Aorta (tissue), 5 donors: ENCODE measurements at places on chromosomes 5 and 9. TPM values are rescaled to one million over a fixed set of nuclear protein-coding genes. Genes with fewer than 3 reads are reported as not detected.

Gene TSSK1B
- not detected for total RNA-seq

Gene GFI1B
- total RNA-seq, result not detected

Gene PCDHGA3
- total RNA-seq, result 4.1 TPM

Gene TMEM252
- total RNA-seq, result not detected

Gene PCDHGA8
- total RNA-seq, result 6.8 TPM

Gene LCN9
- not detected for total RNA-seq

Gene GABRP
- total RNA-seq, result 0.72 TPM
